ENCODE measurements at places on chromosomes 2 and 18. TPM values are rescaled to one million over a fixed set of nuclear protein-coding genes. Genes with fewer than 3 reads are reported as not detected.

DNA sequence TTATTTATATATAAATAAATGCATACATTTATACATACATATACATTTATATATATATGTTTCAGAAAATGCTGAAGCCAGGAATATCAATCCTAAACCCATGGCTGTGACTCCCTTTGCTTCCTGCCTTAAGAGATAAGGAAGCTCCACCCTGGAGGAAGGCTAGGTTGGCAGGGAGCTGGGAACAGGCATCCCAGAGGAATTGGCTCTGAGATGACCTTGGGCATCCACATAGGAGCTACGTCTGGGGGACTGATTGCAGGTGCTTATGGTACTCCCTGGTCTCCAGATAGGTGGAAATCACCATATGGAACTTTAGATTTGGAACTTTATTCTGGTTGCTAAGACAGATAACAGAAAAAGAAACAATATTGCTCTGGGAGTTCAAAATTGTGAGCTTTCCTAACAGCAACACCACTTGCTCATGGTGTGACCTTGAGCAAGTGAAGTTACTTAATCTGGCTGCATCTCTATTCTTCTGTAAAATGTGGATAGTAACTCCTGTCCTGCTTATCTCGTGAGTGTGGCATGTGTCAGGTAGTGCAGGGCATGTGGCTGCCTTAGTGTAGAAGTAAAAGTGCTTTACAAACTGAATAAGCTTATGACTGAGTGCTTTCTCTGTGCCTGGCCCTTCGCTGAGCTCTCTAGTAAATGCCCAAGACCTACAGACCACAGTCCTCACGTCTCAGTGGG is 341.0 kb downstream of the MEIS1 start:
- DNase-seq, result no peak

SUCLG1 gene
- total RNA-seq, result 139 TPM

EFHD1 gene
- total RNA-seq, result 0.66 TPM

DNA sequence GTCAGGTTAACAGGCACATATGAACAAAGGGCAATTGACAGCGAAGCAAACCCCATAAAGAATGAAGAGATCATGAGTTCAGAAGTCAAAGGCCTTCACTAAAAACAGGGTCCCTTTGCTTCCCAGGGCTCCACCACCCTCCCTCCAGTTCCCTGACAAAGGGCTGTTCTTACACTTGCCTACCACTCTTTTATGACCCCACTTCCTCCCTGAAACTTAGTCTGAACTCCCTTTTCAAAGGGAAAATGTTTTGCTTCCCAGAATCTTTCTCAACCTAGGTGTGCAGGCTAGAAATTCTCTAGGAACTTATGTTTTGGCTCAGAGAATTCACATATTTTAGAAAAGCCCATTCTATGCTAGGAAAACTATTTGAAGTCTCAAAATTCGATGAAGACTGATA is 86.0 kb upstream of the ITGA4 start:
- no peak for DNase-seq

GRCh38 chr2:215105607-215106354 is 32.6 kb downstream of the ABCA12 start:
- peak; percentile 3 for DNase-seq

DNA sequence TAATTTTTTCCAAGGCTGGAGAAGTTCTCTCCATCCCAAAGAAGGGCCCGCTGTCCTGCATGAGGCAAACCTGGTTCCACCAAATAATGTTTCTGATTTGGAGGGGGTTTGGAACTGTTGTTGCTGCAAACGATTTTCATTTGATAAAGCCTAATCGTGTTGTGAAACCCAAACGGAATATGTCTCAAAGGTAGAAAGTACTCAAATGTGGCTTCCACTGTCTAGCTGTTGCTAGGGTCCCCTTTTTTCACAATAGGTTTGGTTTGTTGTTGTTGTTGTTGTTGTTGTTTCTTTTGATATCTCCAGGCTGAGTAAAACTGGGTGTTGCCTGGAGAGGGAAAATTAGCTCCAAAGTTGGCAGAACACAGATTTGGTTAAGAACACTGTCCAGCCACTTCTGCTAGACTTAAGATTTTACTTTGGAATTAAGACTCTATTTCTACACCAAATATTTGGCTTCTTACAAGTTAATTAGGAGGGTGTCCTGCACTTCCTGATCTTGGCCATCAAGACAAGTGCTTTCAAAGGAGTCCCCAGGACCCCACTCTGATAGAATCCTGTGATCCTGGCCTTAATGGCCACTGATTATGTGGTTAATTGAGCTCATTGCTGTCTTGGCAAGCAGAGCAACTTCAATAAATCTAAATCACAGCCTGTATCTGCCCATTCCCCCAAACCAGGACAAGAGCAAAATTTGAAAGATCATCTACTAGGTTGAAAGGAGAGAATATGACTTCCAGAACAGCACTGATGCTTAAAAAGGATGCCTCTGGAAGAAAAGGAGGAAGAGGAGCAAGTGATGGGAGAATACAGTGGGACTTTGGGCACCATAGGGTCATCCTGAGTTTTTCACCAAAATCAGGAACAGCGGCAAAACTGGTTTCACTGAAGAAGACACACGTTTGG is 3.3 kb upstream of the HOXD13 start:
- DNase-seq, result no peak

- DNase-seq, result no peak
Measured at GRCh38 chr18:13321923-13322322, 103.4 kb downstream of the LDLRAD4 start.

DNA sequence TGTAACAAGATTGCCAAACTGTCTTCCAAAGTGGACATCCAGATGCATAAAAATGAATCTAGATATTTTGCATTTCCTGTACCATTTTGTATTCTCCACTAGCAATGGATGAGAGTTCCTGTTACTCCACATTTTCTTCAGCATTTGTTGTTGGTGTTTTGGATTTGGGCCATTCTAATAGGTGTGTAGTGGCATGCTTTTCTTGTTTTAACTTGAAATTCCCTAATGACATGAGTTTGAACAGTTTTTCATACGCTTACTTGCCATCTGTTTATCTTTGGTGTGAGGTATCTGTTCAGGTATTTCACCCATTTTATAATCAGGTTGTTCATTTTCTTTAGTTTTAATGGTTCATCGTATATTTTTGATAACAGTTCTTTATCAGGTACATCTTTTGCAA is 73.9 kb downstream of the UBE2E3 start:
- no peak for DNase-seq

EML6 gene
- not detected for total RNA-seq

GRCh38 chr2:10316336-10316735 is 13.6 kb downstream of the HPCAL1 start:
- no peak for DNase-seq

CHRND gene
- not detected for total RNA-seq

PECR gene
- total RNA-seq, result 24.7 TPM

- DNase-seq, result no peak
Measured at GRCh38 chr2:154343282-154343681, 355.2 kb upstream of the KCNJ3 start.

KCMF1 gene
- 60.9 TPM for total RNA-seq

Measured in SJSA1 (cell line).